ENCODE measurements at places on chromosomes 1 and 21.

- no peak for DNase-seq
Observed at GRCh38 chr1:117215733-117216462, 5.2 kb upstream of the VTCN1 start.

DNA sequence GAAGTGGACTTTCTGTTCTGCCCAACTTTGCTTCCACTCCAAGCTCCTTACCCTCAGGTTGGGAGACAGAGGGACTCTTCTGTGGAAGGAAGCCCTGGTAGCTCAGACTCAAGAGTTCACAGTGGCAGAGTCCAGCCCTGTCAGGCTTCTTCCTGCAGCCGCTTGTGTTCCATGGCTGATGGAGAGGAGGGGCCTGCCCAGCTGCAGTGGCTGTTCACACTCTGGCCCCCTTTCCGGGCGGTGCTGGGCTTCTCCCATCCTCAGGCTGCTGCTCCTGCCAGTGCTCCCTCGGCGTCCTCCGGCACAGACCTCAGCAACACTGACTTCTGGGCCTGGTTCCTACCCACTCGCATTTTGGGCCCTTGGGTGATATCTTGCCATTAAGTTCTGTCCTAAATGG is 4.0 kb downstream of the KRTAP10-1 start:
- DNase-seq: no peak

DNA sequence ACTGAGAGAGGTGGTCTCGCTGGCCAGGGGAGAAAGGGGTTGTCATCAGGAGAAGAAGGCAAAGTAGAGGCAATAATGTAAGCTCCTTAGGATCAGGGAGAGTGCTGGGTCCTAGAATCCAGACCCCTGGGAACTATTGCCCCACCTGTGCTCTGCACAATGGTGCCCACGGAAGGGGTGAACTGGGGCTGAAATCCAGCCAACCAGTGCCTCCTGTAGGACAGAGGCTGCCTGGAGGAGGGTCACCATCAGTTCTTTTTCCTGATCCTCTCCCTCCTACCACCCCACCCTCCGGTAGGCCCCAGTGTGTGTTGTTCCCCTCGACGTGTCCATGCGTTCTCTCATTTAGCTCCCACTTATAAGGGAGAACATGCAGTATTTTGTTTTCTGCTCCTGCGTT is 52.9 kb upstream of the ATP2B4 start:
- DNase-seq: no peak

DNA sequence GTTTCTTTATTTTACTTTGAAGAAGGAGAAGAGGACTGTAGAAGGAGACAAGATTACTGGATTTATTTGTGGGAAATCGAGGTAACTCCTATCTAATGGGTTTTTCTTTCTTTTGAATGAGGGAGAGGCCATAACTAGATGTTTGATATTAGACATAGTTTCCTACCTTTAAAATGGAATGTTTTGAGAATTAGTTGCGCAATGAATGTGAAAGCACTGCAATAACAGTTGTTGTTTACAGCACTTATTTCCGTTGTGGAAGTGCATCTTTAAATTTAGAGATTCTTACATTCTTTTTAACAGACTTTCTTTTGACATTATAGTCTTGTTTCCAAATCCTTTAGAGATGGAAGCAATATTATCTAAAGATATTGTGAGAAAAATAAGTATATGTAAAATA is 229.0 kb downstream of the SRGAP2C start:
- no peak for DNase-seq

DNA sequence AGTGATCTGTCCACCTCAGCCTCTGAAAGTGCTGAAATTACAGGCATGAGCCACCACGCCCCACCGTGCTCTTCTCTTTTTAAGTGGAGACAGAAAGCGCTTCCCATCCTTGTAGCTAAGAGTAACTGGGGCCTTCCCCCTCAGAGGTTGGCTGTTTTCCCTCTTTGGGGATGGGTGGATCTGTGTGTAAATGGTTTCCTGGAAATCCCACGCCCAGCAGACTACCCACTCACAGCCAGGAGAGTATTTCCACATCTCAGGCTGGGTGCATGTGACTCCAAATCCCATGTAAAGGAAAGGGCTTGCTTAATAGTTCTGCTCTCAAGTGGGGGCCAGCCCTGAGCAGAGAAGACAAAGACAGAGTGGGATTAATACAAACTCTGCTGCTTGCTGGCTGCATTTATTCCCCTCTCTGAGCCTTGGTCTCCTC is 19.6 kb upstream of the TCEA3 start:
- DNase-seq: peak; percentile 88

- no peak for DNase-seq
Observed at GRCh38 chr1:47416319-47417169, 459 bp downstream of the FOXE3 start.

- peak; percentile 92 for DNase-seq
Observed at GRCh38 chr1:198937231-198938031, 298.6 kb downstream of the PTPRC start.

All from fibroblast of the conjunctiva (primary cell).